ENCODE measurements at places on chromosomes 2 and 18.

GRCh38 chr2:27445615-27446014, 3.4 kb downstream of the KRTCAP3 start:
- no peak for DNase-seq

DNA sequence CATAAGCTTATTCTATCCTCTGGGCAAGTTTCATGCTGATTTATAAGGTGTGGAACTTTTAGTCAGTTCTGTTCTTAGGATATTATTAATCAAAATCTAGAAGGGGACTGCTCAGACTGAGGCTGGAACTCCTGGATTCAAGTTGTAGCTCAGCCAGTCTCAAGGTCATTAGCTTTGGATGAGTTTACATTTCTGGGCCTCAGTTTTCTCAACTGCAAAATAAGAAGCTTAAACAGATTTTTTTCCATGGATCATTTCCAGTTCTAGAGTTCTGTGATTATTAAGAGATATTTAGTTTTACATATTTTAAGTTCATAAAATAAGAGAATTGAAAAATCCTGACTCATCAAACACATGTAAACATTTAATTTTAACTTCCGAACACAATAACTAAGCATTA, 442.5 kb upstream of the PKDCC start:
- DNase-seq = no peak

- DNase-seq = no peak
Measured at GRCh38 chr18:12737243-12737902, 34.5 kb downstream of the PSMG2 start.

- no peak for DNase-seq
Measured at GRCh38 chr2:2263196-2263829, 67.8 kb downstream of the MYT1L start.

- no peak for DNase-seq
Measured at GRCh38 chr2:144859716-144860115, 339.8 kb upstream of the ZEB2 start.

DNA sequence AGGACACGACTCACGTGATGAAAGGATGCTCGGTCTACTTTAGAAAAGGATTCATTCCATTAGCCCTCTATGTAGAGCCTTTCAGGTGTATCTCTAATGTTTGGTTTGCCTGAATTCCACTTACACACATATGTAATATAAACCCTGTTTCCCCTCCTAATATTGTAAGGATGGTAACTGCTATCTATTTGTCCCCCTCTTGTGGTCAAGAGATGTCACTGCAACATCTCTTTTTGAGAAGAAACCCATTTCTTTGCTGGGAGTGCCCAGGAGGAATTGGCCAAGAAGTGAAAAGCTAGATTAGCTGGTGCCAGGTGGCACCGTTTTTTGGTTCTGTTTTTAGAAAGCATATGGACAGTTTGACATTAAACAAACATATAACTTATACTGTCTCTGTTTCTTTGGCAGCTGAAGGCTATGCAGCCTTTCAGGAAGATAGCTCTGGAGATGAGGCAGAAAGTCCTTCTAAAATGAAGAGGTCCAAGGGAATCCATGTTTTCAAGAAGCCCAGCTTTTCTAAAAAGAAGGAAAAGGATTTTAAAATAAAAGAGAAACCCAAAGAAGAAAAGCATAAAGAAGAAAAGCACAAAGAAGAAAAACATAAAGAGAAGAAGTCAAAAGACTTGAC, 41.2 kb downstream of the RALBP1 start:
- DNase-seq = peak; percentile 16

DNA sequence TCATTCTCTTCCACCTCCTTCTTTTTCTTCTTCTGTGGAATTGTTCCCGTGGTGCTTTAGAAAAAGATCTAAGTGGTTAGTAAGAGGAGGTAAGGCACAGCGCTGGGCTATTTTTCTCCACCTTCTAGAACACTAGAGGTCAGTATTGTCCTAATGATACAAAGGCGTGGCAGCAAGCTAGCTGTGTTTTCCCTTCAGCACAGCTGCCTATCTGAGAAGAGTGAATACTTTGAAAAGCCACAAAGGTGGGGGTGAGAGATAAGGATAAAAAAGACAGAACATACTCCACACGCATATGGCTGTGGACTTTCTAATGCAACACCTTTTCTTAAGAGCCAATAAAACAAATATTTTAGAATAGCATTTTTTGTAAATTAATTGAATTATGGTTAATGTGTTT, 2.1 kb downstream of the CNTNAP5 start:
- peak; percentile 46 for DNase-seq

DNA sequence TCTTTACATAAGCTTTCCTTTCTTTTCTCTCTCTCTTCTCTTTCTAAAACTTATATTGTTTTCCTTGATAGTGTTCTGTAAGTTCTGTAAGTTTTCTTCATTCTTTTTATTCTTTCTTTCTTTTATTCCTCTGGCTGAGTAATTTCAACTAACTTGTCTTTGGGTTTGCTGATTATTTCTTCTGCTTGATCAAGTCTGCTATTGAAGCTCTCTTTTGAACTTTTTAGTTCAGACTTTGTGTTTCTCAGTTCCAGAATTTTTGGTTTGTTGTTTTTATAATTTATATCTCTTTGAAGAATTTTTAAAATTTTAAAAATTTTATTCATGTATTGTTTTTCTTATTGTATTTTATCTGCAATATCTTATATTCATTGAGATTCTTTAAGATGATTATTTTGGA, 795.8 kb upstream of the SALL3 start:
- DNase-seq = no peak

DNA sequence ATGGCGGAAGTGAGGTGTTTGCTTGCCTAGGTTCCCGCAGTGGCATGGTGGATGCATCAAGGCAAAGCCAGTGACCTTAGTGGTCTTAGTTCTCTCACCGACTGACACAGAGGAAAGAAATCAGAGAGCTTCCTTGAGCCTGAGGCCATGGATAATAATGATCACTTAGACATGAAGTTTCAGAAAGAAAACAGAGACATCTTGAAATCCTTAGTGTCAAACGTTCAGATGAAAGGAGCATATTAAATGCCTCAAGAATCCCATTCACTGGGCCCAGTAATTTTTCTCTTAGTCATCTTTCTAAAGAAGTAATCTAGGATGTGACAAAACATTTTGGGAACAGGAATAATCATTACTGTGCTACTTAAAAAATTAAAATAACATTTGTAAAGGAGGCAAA, 35.2 kb downstream of the COPS8 start:
- no peak for DNase-seq

GRCh38 chr18:32081881-32082280, 9.8 kb upstream of the RNF138 start:
- DNase-seq = no peak

All from AG08396 (cell line).